ENCODE measurements at places on chromosomes 4 and X. TPM values are rescaled to one million over a fixed set of nuclear protein-coding genes. Genes with fewer than 3 reads are reported as not detected.

Gene ODAPH
- polyA plus RNA-seq, result not detected

DNA sequence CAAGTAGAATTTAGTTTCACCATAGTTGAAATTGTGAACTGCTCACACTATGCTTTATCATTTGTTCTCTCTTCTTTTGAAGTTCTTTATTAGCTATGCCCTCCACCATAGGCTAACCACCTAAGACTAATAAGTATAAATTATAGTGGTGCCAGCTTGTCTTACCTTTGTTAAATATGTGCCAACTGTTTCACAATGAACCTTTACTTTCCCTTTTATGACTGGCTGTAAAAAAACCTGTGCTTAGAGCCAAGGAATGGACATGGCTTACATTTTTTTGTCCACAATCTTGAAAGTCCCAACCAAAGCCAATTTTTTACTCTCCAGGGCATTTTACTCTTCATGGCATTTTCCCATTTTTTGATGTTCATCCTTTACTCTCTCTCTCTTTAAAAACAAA is 123.5 kb upstream of the LEF1 start:
- DNase-seq, result peak; percentile 22
- no peaks in the 10 kb centered on the region for H3K36me3 ChIP-seq
- no peaks in the 10 kb centered on the region for H3K27me3 ChIP-seq
- no peak overlapping the region for H3K4me3 ChIP-seq
- no peaks in the 10 kb centered on the region for H3K4me1 ChIP-seq

DNA sequence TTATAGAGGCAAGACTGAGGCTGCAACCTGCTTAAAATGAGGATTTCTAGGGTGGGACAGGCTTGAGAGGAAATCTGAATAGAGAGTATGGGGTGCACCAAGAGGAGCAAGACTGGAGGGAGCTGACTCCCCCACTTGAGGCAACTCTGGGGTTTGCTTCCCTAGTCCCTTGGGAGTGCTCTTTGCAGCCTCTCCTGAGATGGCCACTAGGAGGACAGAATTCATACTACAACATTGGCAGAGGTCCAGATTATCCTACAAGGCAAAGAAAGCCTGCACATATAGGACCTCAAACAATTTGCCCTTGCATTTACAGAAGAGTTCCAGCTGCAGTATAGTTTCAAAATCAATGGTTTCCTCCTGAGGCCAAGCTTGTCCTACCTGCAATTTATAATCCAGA is 830.9 kb downstream of the TECRL start:
- H3K27ac ChIP-seq, result no peak overlapping the region
- H3K4me3 ChIP-seq, result no peak overlapping the region
- no peak for DNase-seq
- H3K36me3 ChIP-seq, result no peaks in the 10 kb centered on the region
- H3K27me3 ChIP-seq, result no peaks in the 10 kb centered on the region

DNA sequence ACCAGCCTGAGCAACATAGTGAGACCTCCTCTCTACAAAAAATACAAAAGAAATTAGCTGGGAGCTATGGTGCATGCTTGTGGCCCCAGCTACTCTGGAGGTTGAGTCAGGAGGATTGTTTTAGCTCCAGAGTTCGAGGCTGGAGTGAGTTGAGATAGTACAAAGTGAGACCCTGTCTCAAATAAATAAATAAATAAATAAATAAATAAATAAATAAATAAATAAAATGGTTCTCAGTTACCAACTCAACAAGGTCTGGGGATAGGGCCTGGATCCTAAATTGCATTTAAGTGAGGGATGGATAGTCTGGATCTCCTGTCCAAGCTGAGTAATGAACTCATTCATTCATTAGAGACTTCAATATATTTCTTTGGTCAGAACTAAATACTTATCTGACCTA is 115.7 kb upstream of the IL1RAPL2 start:
- DNase-seq, result no peak
- H3K36me3 ChIP-seq, result no peaks in the 10 kb centered on the region
- H3K4me3 ChIP-seq, result no peak overlapping the region
- no peaks in the 10 kb centered on the region for H3K27me3 ChIP-seq

DNA sequence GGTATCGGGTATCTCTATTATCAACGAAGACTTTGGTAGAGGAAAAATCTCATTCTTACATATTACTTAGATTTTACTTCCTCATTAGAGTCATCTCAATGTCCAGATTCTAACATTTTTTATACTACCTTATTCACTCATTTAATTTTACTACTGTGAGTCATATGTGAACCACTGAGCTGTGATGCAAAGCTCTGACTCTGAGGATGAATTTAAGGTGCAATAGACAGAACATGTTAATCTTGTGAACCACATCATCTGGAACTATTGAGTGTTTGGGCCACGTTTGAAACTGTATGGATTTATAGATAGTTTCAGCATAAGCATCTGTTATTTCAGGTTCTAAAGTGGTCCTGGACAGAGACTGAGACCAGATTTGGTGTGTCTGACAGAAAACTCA is 78.4 kb downstream of the PWWP3B start:
- H3K36me3 ChIP-seq, result no peaks in the 10 kb centered on the region
- H3K4me1 ChIP-seq, result no peaks in the 10 kb centered on the region
- H3K4me3 ChIP-seq, result no peak overlapping the region
- H3K27ac ChIP-seq, result no peak overlapping the region
- no peaks in the 10 kb centered on the region for H3K27me3 ChIP-seq

DNA sequence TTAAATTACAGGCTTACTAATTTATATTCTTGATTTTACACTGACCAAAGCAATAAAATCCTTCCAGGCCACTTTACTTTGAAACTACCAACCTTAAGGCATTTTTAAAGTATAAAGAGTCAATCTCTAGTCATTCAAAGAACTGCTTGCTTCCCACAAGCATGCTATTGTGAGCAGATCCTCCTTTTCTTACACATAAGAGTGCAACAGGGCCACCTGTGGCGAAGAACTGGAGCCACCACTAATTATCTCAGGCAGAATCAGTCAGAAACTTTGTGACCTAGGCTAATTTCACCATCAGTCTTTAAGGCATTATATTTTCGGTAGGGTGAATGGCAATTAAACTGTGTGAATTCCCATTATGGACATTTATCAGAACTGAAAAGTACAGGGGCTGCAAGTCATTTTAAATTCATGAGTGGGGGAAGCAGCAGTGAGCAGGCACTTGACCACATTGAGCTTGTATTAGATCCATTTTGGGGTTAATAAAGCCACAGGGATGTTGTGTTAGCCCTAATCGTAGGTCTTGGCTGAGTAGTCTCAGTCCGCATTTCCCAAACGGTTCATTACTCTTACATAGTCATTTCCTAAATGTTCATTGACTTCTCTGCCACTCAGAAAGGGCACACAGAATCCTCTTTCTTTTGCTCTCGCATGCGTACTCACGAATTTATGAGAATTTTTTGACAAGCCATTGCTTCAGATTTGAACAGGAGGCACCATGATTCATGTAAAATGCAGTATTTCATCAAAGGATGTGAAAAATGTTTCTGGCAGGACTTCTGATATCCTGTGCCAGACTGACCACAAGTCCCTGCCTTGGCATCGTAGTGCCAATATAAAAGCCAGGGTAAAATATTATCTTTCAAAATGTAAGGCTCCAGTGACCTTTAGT is 39.8 kb downstream of the NPY2R start:
- DNase-seq, result no peak
- H3K27me3 ChIP-seq, result no peaks in the 10 kb centered on the region
- no peak overlapping the region for H3K4me3 ChIP-seq
- H3K4me1 ChIP-seq, result no peaks in the 10 kb centered on the region
- H3K27ac ChIP-seq, result no peak overlapping the region

GRCh38 chrX:150635952-150636351 is 57.2 kb upstream of the MTMR1 start:
- H3K4me3 ChIP-seq, result no peak overlapping the region
- no peaks in the 10 kb centered on the region for H3K4me1 ChIP-seq
- H3K27me3 ChIP-seq, result no peaks in the 10 kb centered on the region
- peaks cover 12% of the 10 kb centered on the region for H3K36me3 ChIP-seq

All from small intestine (tissue), 16 donors.